ENCODE measurements at places on chromosomes 5 and 9.

- DNase-seq, result no peak
Observed at GRCh38 chr5:142587354-142587965, 98.4 kb downstream of the FGF1 start.

GRCh38 chr9:5628183-5628529 lies 751 bp upstream of the RIC1 start:
- DNase-seq, result no peak

- no peak for DNase-seq
Observed at GRCh38 chr9:109555215-109555614, 57.1 kb upstream of the PTPN3 start.

- no peak for DNase-seq
Observed at GRCh38 chr5:178196281-178196812, 8.0 kb upstream of the HNRNPAB start.

DNA sequence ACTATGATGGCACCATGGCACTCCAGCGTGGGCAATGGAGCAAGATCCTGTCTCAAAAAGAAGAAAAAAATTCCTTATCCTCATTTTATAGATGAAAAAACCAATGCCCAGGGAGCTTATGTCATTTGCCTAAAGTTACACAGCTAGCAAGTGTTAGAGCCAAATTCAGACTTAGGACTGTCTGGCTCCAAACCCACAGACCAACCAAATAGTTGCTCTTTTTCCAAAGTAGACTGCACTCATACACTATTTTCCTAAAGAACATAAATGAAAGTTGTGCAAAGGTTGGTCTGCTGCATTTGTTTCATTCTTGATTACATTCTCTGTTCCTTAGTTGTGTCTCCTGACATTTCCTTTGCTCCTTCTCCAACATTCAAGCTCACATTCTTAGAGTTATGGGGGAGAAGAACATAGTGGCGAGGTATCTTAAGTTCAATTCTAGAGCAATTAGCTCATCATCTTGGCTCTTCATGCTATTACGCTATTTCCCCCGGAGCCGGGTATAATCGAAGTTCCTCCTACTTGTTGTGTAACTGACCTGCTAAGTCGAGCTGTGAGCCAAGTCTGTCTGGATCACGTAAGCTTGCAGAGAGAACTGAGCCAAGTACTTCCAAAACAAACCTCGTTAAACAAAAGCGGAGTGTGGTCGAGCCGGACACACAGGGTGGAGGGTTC lies 138.3 kb downstream of the RFK start:
- DNase-seq, result no peak

DNA sequence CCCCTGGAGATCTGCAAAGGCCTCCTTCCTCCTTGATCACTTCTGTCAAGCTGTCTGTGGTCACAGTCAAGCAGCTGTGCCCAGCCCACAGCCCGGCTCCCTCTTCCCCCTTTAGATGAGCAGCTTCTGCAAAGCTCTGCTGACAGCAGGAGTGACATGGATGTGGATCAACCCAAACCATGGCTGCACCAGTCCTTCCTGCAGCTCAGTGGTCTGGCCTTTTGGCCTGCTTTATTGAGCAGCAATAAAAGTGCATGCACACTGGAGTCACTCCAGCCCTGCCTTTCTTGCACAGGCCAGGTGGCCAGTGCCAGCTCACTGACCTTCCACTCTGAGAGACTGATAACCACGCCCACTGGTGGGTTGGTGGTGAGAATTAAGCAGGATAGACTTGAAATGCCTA lies 91.3 kb upstream of the OTULINL start:
- DNase-seq, result no peak

DNA sequence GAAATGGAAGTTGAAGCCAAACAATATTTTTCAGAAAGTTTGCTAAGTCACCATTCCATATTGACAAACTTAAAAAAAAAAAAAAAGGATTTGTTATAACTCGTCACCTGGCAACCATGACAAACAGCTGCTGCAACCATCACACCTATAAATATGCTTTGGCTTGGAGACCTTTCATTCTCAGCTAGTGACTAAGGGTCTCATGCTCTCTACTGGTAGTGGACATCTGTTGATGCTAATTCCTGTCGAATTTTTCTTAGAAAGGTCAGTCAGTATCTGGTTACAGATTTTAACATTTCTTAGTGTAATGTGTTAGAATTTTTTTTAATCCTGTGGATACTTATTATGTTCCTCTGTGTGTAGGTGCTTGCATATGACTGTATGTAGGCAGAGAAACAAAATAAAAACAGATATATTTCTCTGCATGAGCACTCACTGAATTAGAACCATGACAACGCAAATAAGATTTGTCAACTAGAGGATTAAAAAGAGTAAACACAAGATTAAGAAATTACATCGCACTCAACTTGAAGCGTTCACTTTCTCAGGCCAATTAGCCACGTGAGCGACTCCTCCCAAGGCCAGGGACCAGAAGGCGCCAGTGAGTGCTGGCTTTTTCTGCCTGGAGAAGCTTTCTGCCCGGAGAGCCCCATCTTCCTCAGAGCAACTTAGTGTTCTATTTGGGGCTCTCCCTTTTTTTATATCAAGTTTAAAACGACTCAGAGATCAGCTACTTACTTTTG lies 27.0 kb upstream of the ZNF622 start:
- no peak for DNase-seq

All from activated effector memory CD4-positive, alpha-beta T cell treated with anti-CD3 and anti-CD28 coated beads, Interleukin-2, amount 50 U/mL, for 16 hours (primary cell).